ENCODE measurements at places on chromosomes 16 and 17. TPM values are rescaled to one million over a fixed set of nuclear protein-coding genes. Genes with fewer than 3 reads are reported as not detected.

DNA sequence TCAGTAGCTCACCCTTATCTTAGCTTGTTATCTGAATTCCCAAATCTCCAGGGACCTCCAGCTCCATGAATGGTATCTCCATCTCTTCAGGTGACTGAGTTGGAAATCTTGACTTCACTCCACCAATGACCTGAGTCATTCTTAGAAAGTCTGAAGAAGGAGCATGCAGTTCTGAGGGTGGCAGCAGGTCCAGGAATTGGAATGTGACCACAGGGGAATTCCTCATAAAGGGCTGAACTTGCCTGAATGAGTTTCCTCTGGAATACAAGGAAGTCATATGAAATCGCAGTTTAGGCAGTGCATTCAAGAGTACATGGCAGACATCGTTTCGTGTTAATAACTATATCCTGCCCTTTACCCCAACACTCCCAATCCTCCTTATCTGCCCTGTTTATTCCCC is 12.5 kb upstream of the PYY start:
- H3K27me3 ChIP-seq: no peaks in the 10 kb centered on the region
- no peaks in the 10 kb centered on the region for H3K4me1 ChIP-seq
- H3K4me3 ChIP-seq: no peak overlapping the region
- no peak overlapping the region for H3K27ac ChIP-seq

Gene HOXB1
- not detected for total RNA-seq

Gene NPIPB13
- total RNA-seq: 0.58 TPM

DNA sequence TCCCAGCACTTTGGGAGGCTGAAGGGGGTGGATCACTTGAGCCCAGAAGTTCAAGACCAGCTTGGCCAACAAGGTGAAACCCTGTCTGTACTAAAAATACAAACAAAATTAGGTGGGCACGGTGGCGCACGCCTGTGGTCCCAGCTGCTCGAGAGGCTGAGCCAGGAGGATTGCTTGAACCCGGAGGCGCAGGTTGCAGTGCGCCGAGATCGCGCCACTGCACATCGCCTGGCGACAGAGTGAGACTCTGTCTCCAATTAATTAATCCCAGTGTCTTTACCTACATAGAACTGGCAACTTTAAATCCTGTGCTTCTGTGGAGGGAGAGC is 1.5 kb upstream of the ELOB start:
- H3K27ac ChIP-seq: no peak overlapping the region
- H3K36me3 ChIP-seq: no peaks in the 10 kb centered on the region
- H3K4me3 ChIP-seq: peak overlapping the region; percentile 97
- H3K4me1 ChIP-seq: peaks cover 24% of the 10 kb centered on the region

Gene ZFPM1
- total RNA-seq: 0.36 TPM

Gene NPIPA7
- total RNA-seq: 27.4 TPM

Gene TMEM235
- total RNA-seq: not detected

DNA sequence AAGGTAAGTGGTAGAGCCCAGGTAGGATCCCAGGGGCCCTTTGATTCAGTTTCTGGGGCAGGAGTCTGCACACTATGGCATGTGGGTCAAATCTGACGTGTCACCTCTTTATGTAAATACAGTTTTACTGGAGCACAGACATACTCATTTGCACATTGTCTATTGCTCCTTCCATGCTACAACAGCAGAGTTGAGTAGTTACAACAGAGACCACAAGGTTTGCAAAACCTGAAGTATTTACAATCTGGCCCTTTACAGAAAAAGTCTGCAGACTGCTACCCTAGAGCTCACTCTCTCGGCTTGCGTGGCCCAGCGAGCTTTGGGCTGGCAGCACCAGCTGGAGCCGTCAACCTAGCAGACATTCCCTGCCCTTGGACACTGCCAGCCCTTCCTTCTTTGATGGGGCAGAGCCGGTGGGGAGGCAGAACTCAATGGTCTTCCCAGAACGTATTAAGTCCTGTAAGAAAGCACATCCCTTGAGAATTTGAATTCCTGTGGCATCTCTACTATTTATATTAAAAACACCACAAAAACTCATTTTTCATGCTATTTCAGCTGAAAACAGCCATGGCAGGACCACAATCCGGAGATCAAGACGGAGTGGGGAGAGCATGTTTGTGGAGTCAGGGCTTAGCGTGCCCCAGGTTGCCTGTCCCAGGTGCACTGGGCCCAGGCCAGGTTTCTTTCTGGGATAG is 133.1 kb upstream of the NUDT7 start:
- H3K36me3 ChIP-seq: no peaks in the 10 kb centered on the region
- no peak for DNase-seq
- H3K27ac ChIP-seq: no peak overlapping the region
- no peaks in the 10 kb centered on the region for H3K4me1 ChIP-seq
- H3K27me3 ChIP-seq: no peaks in the 10 kb centered on the region
- no peak overlapping the region for H3K4me3 ChIP-seq

Gene RAB26
- 12.8 TPM for total RNA-seq

DNA sequence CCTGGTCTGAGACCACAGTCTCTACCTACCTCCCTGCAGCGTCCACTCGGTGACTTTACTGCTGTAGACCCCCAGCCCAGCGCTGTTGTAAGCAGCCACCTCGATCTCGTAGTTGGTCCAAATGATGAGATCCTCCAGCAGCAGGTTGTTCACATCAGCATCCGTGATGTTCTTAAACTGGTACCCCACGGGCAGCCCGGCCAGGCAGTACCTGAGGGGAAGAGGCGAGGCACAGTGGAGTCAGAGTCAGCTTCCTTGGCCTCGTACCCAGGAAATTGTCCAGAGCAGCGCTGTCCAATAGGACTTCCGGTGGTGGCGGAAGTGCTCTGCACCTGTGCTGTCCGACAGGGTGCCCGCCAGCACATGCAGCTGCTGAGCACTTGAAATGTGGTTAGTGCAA is 104.0 kb upstream of the CDC42EP4 start:
- DNase-seq: no peak
- no peaks in the 10 kb centered on the region for H3K36me3 ChIP-seq
- no peak overlapping the region for H3K4me3 ChIP-seq
- no peak overlapping the region for H3K27ac ChIP-seq

Gene KRT32
- not detected for total RNA-seq

DNA sequence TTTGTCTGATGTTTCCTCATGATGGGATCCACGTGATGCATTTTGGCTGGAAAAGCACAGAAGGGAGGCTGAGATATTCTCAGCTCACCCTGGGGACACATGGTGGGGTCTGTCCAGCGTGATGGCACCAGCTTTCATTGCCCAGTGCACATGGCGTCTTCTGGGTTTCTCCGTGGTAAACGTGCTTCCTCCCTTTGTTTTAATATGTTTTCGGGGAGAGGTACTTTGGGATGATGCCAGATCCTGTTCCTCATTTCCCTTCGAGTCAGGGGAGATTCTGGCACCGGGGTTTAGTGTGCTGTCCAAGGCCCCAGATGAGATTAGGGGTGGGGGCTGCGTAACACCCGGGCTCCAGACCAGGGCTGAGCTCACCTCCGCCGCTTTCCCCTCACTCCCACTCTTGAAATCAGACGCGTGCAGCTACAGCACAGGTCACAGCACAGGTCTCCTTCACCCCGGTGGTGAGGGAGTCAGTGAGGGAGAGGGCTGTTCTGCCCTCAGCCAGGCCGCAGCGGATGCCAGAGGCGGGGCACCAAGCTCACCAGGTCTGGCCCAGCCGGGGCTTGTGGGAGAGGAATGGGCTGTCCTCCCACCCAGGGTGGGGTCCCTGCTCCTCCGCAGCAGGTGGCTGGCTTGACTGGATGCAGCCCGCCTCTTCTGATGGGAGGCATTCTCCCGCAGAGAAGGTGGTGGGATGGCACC is 33.9 kb downstream of the COX4I1 start:
- peak; percentile 48 for DNase-seq
- H3K27ac ChIP-seq: peak overlapping the region; percentile 84
- H3K4me3 ChIP-seq: peak overlapping the region; percentile 49
- H3K4me1 ChIP-seq: peaks cover 33% of the 10 kb centered on the region
- no peaks in the 10 kb centered on the region for H3K36me3 ChIP-seq

DNA sequence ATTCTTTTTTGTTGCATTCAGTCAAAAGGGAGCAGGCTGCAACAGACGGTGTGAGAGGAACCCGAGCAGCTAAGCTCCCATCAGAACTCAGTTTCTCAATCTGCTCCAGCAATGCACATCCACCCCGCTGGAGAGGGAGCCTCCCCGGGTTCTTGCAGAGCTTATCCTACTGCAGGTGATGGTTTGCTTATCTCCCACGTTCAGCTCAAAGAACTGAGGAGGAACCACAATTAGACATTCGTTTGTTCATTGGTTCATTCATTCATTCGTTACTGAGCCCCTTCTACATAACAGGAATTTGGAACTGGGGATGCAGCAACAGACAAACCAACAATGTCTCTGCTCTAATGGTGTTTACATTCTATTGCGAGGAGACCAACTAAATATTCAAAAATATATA is 22.2 kb upstream of the ALOX15 start:
- H3K27me3 ChIP-seq: no peaks in the 10 kb centered on the region
- H3K4me1 ChIP-seq: no peaks in the 10 kb centered on the region
- no peak overlapping the region for H3K4me3 ChIP-seq
- H3K27ac ChIP-seq: no peak overlapping the region
- DNase-seq: no peak

- H3K4me3 ChIP-seq: no peak overlapping the region
- DNase-seq: no peak
- no peak overlapping the region for H3K27ac ChIP-seq
- H3K4me1 ChIP-seq: no peaks in the 10 kb centered on the region
These were observed 39.0 kb upstream of the AKAP1 start for GRCh38 chr17:57045868-57046704.

- peaks cover 31% of the 10 kb centered on the region for H3K4me1 ChIP-seq
- no peaks in the 10 kb centered on the region for H3K27me3 ChIP-seq
- no peak overlapping the region for H3K4me3 ChIP-seq
These were observed 236.3 kb downstream of the SEC14L1 start for GRCh38 chr17:77376795-77377709.

DNA sequence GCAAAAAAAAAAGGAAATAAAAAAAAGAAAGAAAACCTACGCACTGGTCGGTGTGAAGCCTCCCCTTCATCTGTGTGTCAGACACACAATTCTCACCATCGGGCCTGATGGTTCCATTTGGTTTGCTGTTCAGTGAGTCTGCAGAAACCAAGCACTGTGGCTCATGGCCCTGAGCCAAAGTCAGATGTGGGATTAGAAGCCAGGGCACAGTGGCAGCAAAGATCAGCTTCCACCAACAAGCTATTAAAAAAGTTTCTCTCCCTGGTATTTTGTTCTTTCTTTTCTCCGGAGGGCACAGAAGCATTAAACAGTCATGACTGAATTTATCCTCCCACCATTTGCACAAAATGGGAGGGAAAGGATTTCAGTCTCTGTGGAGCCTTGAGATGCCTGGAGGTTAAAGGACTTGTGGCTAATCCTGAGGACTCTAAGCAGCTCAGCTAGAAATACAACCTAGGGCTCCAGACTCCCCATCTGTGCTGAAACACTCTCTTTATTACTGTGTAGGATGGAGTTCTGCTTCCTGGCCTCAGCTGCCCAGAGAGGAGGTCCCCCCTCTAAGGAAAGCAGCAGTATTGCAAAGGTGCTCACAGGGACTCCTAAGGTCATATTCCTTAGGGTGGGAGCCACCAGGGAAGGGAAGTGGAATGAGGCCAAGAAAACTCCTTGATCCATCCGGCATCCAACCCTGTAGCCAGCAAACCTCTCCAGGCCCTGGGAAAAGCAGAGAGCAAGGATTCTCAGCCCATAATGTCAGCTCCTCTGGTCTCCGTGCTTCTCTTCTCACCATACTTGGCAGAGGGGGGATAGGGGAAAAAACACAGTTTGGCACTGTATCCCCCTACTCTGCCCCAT is 28.2 kb downstream of the SLC39A11 start:
- H3K36me3 ChIP-seq: peaks cover 23% of the 10 kb centered on the region
- H3K4me3 ChIP-seq: no peak overlapping the region
- no peak for DNase-seq
- H3K27me3 ChIP-seq: no peaks in the 10 kb centered on the region

DNA sequence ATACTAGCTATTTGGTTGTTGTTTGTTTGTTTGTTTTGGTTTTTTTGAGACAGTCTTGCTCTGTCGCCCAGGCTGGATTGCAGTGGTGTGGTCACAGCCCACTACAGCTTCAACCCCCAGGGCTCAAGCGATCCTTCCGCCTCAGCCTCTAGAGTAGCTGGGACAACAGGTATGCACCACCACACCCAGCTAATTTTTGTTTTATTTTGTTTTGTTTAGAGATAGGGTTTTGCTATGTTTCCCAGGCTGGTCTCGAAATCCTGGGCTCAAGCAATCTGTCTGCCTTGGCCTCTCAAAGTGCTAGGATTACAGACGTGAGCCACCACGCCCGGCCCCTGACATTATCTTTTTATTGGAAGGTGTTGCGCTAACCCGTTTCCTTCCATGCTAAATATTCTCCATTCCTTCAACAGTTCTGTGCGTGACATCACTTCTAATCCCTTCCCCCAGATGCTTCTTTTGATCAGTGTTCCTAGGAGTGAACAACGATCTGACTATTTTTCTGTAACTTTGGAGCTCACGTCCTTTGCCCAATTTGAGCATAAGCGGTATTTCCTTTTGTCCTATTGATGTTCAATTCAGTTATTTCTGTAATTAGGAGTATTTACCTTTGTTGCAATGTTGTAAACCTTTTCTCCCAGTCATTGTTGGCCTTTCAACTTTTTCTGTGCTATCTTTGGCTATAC is 30.2 kb upstream of the EMP2 start:
- no peaks in the 10 kb centered on the region for H3K4me1 ChIP-seq
- H3K36me3 ChIP-seq: no peaks in the 10 kb centered on the region
- H3K4me3 ChIP-seq: no peak overlapping the region

- DNase-seq: no peak
- no peaks in the 10 kb centered on the region for H3K36me3 ChIP-seq
- H3K27ac ChIP-seq: no peak overlapping the region
- no peaks in the 10 kb centered on the region for H3K27me3 ChIP-seq
These were observed 121.1 kb upstream of the HSBP1 start for GRCh38 chr16:83686726-83687125.

Gene SLC12A4
- total RNA-seq: 11.0 TPM

- no peak overlapping the region for H3K4me3 ChIP-seq
- H3K27me3 ChIP-seq: no peaks in the 10 kb centered on the region
- H3K36me3 ChIP-seq: no peaks in the 10 kb centered on the region
- no peaks in the 10 kb centered on the region for H3K4me1 ChIP-seq
- no peak overlapping the region for H3K27ac ChIP-seq
These were observed 9.2 kb downstream of the AHSP start for GRCh38 chr16:31536804-31537361.

Gene PRR35
- total RNA-seq: not detected

GRCh38 chr17:31460226-31460721 is 68.8 kb downstream of the RAB11FIP4 start:
- no peak overlapping the region for H3K4me3 ChIP-seq

Gene HLF
- not detected for total RNA-seq

GRCh38 chr17:12605222-12605621 is 60.5 kb upstream of the MYOCD start:
- no peak overlapping the region for H3K4me3 ChIP-seq
- H3K36me3 ChIP-seq: no peaks in the 10 kb centered on the region
- no peak overlapping the region for H3K27ac ChIP-seq
- no peak for DNase-seq
